ENCODE measurements at places on chromosomes 4 and X.
A peak's percentile ranks its signal among the peaks of the same experiment; 100 is the strongest.

DNA sequence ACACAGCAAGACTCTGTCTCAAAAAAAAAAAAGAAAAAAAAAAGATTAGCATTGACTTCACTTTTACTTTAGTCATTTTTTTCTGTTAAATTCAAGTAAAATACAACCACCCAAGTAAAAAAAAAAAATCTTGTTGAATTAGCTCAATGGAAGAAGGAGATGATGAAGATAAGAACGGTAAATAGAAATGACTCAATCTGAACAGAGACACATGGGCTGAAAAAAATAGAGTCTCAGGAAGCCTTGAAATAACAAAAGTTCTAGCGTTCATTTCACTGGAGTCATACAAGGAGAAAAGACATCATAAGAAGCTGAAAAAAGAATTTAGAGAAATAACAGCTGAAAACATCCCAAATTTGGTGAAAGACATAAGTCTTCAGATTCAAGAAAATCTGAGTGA lies 75.5 kb downstream of the CASP3 start:
- no peak for DNase-seq

- no peak for DNase-seq
These were observed 509.8 kb downstream of the CENPC start for GRCh38 chr4:67035501-67035900.

GRCh38 chr4:119125931-119126330 lies 9.7 kb upstream of the MYOZ2 start:
- no peak for DNase-seq

DNA sequence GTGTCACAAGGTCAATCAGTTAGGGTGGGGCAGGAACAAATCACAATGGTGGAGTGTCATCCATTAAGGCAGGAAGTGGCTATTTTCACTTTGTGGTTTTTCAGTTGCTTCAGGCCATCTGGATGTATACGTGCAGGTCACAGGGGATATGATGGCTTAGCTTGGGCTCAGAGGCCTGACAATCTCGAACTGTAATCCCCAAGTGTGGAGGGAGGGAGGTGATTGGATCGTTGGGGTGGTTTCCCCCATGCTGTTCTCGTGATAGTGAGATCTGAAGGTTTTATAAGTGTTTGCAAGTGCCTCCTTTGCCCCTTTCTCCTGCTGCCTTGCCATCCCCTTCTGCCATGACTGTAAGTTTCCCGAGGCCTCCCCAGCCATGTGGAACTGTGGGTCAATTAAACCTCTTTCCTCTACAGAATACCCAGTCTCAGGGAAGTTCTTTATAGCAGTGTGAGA lies 36.7 kb upstream of the STS start:
- no peak for DNase-seq

GRCh38 chr4:2750719-2751605 lies 5.2 kb downstream of the TNIP2 start:
- DNase-seq = no peak

DNA sequence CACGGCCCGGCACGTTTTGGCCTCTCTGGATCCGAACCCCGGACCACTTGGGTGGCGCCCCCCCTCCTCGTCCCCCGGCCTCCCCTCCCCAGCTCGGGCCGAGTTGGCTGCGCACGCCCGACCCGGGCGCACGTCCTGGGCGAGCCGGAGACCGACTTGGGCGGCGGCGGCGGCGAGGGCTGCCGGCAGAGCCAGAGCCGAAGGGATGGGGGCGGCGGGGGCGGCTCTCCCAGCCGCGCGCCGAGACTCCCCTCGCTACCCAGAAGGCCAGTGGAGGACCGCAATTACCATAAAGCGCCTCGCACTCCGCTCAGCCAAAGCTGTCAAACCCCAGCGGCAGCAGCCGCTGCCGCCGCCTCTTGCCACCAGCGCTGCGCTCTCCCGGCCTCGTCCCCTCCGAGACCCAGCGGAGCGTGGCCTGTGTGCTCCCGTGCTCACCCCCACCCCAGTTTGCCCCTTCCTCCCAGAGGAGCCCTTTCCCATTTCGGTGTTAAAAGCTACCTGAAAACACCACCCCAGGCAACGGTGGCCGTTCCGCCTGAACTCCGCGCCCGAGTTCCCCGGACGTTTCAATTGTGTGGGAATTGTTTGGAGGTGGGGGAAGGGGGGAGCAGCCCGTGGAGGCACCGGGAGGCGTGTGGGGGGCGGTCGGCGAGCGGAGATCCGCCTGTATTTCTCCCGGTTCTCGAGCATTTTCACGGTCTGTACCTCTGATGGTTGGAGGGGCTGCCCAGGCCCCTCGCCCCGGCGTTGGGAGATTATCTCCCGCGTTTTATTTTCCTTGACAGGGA lies 701 bp upstream of the BCOR start:
- DNase-seq = peak; percentile 5

DNA sequence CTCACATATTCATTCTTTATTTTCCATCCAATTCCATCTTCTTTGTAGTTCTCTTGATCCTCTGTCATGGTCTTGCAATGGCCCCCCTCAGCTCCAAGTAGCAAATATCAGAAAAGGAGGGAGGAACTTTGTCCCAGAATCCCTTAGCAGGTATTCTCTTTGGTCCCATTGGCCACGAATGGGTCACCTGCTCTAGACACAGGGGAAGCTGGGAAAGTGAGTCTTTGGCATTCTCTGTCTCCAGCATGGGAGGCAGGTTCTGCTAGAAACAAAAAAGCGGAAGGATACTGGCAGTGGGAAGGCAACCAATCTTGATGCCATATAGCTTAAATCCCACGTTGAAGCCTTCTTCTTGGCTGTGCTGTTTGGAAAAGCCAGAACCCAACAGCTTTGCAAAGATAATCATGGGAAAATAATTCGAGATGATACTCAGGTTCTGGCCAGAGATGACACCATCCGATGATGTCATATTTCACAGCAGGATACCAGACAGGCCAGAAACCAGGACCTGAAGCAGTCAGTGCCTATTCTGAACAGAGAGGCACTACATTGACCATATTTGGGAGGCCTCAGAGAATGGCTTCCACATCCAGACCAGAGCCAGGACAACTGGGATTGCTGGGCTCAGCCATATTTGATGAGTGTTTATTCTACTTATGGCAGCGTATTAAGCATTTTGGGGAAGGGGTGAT lies 110.4 kb upstream of the ATXN3L start:
- no peak for DNase-seq

DNA sequence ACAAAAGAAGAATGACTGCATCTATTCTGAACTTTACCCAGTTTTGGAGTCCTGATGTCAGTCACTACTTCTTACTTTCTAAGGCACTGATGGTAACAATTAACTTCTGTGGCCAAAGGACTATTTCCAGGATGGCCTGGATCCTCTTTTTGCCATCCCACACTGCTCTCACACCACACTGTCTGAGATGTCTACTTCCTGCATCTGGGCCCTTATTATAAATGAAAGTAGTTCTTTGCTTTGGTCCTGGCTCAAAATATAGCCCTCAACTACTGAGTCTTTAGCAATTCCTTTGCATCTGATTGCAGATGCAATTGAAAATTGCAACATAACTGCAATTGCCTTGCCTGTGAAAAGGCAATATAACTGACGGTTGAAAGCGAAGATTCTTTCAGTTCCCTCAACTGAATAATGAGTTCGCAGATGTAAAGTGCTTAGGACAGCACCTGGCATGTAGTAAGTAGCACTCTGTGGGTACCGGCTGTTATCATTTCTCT lies 44.2 kb downstream of the COQ2 start:
- no peak for DNase-seq

DNA sequence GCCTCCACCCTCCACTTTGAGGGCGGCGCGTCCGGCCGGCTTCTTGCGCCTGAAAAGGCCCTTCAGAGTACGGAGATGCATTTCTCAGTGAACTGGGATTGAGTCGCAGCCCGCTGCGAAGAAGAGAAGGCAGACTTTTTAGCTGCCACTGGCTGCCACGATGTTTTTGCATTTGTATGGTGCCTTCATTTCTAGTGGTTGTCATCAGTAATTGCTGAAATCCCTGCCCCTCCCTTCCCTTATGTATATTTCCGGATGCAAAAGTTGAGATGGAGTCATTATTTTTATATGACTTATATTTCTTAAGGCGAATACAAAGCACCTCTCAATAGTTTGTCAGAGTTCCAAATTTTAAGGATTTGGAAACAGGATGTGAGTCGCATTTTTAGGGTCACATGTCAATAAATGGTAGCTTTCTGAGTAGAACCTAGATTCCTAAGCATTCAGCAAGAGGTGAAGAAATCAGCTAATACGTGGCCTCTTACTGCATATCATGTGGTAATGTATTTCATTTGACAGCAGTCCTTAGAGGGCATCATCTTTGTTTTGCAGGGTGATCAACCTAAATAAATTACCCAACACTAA lies 658 bp downstream of the ATP6AP2 start:
- no peak for DNase-seq

DNA sequence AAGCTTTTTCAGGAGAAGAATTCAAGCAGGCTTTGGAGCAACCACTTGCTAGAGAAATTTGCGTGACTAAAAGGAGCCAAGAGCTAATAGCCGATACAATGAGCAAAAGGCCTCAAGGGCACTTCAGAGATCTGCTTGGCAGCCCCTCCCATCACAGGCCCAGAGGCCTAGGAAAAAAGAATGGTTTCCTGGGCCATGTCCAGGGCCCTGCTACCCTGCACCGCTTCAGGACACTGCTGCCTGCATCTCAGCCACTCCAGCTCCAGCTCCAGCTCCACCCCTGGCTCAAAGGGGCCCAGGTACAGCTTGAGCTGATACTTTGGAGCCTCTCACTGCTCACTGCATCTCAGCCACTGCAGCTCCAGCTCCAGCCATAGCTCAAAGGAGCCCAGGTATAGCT lies 98.9 kb downstream of the FAM13A start:
- no peak for DNase-seq

- no peak for DNase-seq
These were observed 2.6 kb upstream of the MID2 start for GRCh38 chrX:107823042-107823441.

Data from occipital lobe (tissue), 3 donors.